Nephron progenitor cell (in vitro differentiated cells): ENCODE measurements at places on chromosomes 12 and 14.

- DNase-seq = no peak
Measured at GRCh38 chr14:65290830-65291229, 121.7 kb upstream of the FUT8 start.

GRCh38 chr12:14979468-14979867 lies 6.6 kb downstream of the PDE6H start:
- no peak for DNase-seq

- DNase-seq = no peak
Measured at GRCh38 chr14:74846968-74847665, 28.8 kb downstream of the PROX2 start.

DNA sequence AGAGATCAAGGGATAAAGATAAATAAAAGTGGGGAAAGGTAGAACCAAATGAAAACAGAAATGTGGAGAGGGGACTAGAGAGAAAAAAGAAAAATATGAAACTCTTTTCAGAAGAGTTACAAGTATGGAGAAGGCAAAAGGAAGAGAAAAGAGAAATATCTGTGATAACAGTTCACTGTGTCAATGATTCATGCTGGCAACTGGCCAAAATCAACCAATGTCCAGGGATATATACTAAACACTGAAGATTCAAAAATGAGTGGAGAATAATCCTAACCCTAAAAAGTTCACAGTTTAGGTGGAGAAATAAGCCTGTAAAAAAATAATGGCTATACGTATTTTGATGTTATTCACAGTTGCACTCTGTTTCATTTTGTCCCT lies 372.3 kb upstream of the KITLG start:
- no peak for DNase-seq

DNA sequence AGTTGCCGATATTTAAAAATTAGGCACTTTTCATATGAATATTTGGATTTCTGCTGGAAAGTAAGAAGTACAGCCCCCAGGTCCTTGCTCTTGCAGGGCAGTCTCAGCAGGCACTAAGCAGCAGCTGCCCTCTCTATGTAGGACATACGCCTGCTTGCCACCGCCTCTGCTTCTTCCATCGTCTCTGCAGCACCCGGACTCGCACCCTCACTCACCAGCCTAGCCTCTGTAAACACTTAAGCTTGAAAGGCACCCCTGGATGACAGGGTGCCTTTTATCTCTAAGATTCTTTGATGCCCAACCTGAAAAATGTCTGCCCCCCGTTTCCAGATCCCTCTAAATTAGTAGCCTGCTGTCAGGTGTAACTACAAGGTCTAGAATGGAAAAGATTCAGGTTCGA lies 19.0 kb downstream of the OTUB2 start:
- DNase-seq = no peak

- no peak for DNase-seq
Measured at GRCh38 chr12:92471551-92471950, 231.2 kb upstream of the PLEKHG7 start.
